A549 treated with CORT108297 at 1 μM for 4 hours (cell line): ENCODE measurements at places on chromosomes 11 and 22. TPM values are rescaled to one million over a fixed set of nuclear protein-coding genes. Genes with fewer than 3 reads are reported as not detected.

CCDC73 gene
- total RNA-seq, result 0.03 TPM in 1 of 5 replicates, not detected in the others

CHRNA10 gene
- 0.78 to 2.1 TPM (median 0.93 TPM) in 5 replicates for total RNA-seq

KRTAP5-11 gene
- total RNA-seq, result not detected in 5 replicates

MGAT3 gene
- total RNA-seq, result 0.28 to 0.57 TPM (median 0.47 TPM) in 5 replicates

ISX gene
- total RNA-seq, result not detected in 5 replicates

SLC25A17 gene
- 22.1 to 28.3 TPM (median 22.9 TPM) in 5 replicates for total RNA-seq

ARHGAP8 gene
- total RNA-seq, result 1.3 to 2.2 TPM (median 1.8 TPM) in 5 replicates

ACTN3 gene
- total RNA-seq, result 0.02 to 0.06 TPM in 2 of 5 replicates, not detected in the others

CALCB gene
- 0.07 to 0.09 TPM in 2 of 5 replicates, not detected in the others for total RNA-seq

ACR gene
- total RNA-seq, result 0.07 to 0.25 TPM (median 0.17 TPM) in 4 of 5 replicates, not detected in the other

LIMK2 gene
- 6.5 to 9.1 TPM (median 8.6 TPM) in 5 replicates for total RNA-seq

CDON gene
- total RNA-seq, result 2.0 to 3.2 TPM (median 2.3 TPM) in 5 replicates

FGF4 gene
- total RNA-seq, result not detected in 5 replicates

HMBS gene
- total RNA-seq, result 46.5 to 54.4 TPM (median 50.2 TPM) in 5 replicates

IL17REL gene
- total RNA-seq, result 0.03 to 0.04 TPM in 2 of 5 replicates, not detected in the others

B3GAT1 gene
- 0.01 to 0.05 TPM (median 0.02 TPM) in 4 of 5 replicates, not detected in the other for total RNA-seq
